Glomerular endothelial cell (primary cell): ENCODE measurements at places on chromosomes 6 and 20. TPM values are rescaled to one million over a fixed set of nuclear protein-coding genes. Genes with fewer than 3 reads are reported as not detected.

FAM209A gene
- total RNA-seq: not detected in 2 replicates

GRCh38 chr20:34543463-34544056 is 15.0 kb upstream of the MAP1LC3A start:
- no peak for DNase-seq

TCP11 gene
- 0.41 TPM in 1 of 2 replicates, not detected in the other for total RNA-seq

RIMS4 gene
- total RNA-seq: not detected in 2 replicates

DNA sequence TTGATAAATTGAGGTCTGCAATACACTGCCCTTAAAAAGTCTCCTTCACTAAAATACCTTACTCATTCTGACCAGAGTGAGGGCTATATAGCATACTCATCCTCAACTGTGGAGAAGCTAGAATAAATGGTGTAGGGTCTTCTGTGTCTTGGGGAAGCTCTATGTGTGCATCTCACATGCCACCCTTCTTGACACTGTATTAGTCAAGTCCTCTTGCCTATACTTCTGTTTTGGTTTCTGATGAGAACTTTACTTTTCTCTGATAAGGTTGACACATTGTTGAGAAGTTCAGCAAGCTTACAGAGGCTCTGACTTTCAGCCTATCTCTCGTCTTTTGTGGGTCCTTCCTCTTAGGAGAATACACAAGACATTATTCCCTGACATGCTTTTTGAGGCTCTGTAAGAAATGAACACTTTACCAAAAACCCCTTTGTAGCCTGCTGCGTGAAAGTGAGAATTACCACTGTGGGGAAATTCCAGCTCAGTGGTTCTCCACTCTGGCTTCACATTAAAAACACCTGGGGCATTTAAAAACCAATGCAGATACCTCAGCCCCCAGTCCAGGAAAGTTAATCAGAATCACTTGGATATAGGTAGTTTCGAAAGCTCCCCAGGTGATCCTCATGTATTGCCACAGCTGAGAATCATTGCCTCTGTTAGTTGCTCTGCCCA is 372.1 kb upstream of the HS3ST5 start:
- no peak for DNase-seq

- DNase-seq: no peak
These were observed 3.2 kb upstream of the CST3 start for GRCh38 chr20:23640671-23641667.

DNA sequence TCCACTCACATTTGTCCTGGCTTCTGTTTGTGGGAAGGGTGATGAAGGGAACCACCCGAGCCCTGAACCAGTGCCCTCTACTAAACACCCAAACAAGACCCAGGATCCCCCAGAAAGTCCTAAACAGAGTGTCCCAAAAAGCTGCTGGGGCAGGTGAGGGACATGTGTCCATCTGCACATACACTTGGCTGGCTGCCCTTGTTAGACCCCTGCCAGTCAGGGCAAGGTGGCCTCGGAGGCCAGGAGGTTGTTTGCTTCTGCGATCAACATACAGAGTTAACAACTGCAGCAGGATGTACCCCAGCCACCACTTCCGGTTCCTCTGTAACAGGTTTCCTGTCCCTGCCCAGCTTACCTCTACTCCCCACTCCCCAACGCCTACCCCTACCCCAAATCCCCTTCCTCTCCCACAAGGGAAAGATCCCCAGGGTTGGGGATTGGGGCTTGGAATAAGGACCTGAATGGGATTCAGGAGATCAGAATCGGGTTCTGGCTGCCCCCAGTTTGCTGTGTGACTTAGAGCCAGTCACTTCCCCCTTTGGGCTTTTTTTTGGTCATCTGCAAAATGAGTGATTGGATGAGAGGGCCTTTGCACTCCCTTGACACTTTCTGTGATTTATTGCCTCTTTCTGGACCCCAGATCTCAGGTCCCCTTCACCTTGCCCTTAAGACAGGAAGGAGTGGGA is 13.9 kb downstream of the DEF6 start:
- DNase-seq: no peak

PIM1 gene
- 3.6 and 10.6 TPM in 2 replicates for total RNA-seq

MICB gene
- 14.5 and 19.1 TPM in 2 replicates for total RNA-seq

- no peak for DNase-seq
These were observed 21.6 kb downstream of the TOMM34 start for GRCh38 chr20:44938637-44939036.

GRCh38 chr20:9520086-9520485 is 5.7 kb downstream of the LAMP5 start:
- no peak for DNase-seq

- DNase-seq: no peak
These were observed 169.3 kb downstream of the OGFRL1 start for GRCh38 chr6:71457929-71458328.

DNA sequence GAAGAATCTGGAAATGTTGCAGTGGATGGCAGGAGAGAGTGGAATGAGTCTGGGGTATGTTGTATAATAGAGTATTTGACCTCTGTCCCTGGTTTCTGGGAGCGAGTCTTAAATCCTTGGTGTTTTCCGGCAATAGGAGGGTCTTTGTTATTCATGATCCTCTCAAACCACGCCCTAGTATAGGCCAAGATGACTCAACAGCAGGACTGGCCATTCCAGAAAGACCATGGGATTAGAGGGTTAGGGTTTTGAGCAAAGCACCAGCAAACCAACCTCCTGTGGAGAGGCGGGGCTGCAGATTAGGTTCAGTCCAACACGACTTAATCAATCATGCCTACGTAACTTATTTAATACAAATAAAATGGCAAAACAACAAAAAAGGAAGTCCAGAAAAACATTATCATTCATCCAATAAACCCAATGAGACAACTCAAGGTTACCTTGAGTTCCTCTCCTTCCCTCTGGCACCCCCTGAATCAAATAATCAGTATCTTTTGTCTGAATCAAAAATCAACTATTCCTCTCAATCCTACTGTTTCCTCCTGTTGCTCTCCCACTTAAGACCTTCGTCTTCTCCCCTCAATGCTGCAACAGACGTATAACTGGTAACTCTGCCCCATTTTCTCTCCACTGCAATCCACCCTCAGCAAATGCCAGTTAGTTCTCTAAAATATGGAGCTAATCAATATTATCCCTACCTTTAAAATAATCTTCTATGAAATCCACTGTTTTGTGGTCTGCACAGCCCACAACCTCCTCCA is 15.5 kb downstream of the HUS1B start:
- no peak for DNase-seq

SLC22A1 gene
- not detected in 2 replicates for total RNA-seq

NFKBIE gene
- total RNA-seq: 30.5 and 56.9 TPM in 2 replicates

GRCh38 chr6:45163952-45164766 is 164.0 kb upstream of the RUNX2 start:
- DNase-seq: no peak

GRCh38 chr20:33733654-33734576 is 2.1 kb downstream of the ZNF341 start:
- no peak for DNase-seq

KIAA0408 gene
- total RNA-seq: 0.64 and 0.87 TPM in 2 replicates
